ENCODE measurements at places on chromosomes 11 and 22. TPM values are rescaled to one million over a fixed set of nuclear protein-coding genes. Genes with fewer than 3 reads are reported as not detected.
A peak's percentile ranks its signal among the peaks of the same experiment; 100 is the strongest.

GRCh38 chr11:116544721-116545120, 228.1 kb downstream of the BUD13 start:
- H3K27me3 ChIP-seq = peaks cover 25% of the 10 kb centered on the region
- DNase-seq = no peak

GRCh38 chr22:35085621-35086020, 19.7 kb downstream of the ISX start:
- peaks cover 7% of the 10 kb centered on the region for H3K27me3 ChIP-seq
- no peak overlapping the region for H3K27ac ChIP-seq
- H3K4me1 ChIP-seq = no peaks in the 10 kb centered on the region
- no peak overlapping the region for H3K4me3 ChIP-seq
- peaks cover 2% of the 10 kb centered on the region for H3K36me3 ChIP-seq
- DNase-seq = no peak

RIBC2 gene
- total RNA-seq = 2.5 TPM

FDXACB1 gene
- total RNA-seq = 2.9 TPM

DNA sequence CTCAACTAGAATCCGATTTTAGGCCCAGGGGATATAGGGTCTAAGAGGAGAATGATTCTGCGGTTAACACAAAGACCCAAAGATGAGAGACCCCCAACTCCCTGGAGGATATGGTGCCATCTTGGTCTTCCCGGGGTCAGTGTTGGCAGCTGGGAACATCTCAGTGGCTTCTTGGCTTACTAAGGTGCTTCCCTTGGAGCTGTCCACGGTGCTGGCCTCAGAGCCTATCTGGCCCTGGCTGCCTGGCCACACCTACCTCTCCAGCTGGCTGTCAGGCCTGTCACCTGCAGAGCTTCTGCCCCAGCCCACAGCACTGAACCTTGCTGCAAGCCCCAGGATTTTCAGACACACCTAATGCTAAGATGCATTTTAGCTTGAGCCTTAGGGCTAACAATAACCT, 70.7 kb upstream of the THY1 start:
- peaks cover 68% of the 10 kb centered on the region for H3K27me3 ChIP-seq
- DNase-seq = peak; percentile 79
- no peaks in the 10 kb centered on the region for H3K4me1 ChIP-seq
- H3K27ac ChIP-seq = no peak overlapping the region

VPREB1 gene
- total RNA-seq = not detected

OR10S1 gene
- total RNA-seq = not detected

- H3K36me3 ChIP-seq = peaks cover 6% of the 10 kb centered on the region
- H3K27ac ChIP-seq = peak overlapping the region; percentile 58
- no peak overlapping the region for H3K4me3 ChIP-seq
Measured at GRCh38 chr11:117171404-117172061, 7.0 kb upstream of the SIDT2 start.

DNA sequence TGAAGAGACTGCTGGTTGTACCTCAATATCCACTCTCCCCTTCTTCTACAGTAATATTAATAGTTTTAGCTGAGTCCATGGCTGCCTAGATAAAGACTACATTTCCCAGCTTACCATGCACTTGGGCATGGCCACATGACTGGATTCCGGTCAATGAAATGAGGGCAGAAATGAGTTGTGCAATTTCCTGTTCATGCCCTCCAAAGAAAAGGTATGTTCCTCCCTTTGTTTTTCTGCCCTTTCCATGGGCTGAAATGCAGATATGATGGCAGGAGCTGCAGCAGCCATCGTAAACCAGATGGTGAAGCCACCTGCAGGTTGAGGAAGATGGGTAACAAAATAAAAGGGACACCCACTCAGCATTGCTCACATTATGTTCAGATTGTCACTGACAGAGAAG, 15.3 kb upstream of the ELFN2 start:
- H3K36me3 ChIP-seq = no peaks in the 10 kb centered on the region
- DNase-seq = no peak
- H3K27me3 ChIP-seq = peaks cover 46% of the 10 kb centered on the region
- no peak overlapping the region for H3K27ac ChIP-seq

DNA sequence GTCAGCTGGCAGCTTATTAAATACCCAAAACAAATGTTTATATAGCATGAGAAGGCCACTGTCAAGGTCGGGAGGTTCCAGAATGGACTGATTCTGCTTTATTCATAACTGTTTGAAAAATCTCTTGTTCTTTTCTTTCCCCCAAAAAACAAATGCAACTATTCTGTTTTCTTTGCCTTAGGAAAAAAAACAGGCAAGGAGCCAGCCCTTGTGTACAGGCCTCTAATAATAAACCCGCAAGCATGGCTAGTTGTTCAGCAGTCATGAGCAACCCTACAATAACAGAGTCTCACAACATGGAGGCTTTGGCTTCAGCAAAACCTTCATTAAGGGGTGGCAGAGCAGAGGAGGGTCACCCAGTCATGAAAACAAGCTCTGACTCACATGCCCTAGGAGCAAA, 191.7 kb downstream of the KIRREL3 start:
- peak overlapping the region; percentile 78 for H3K27ac ChIP-seq
- DNase-seq = no peak
- H3K4me1 ChIP-seq = peaks cover 28% of the 10 kb centered on the region
- no peak overlapping the region for H3K4me3 ChIP-seq

DNA sequence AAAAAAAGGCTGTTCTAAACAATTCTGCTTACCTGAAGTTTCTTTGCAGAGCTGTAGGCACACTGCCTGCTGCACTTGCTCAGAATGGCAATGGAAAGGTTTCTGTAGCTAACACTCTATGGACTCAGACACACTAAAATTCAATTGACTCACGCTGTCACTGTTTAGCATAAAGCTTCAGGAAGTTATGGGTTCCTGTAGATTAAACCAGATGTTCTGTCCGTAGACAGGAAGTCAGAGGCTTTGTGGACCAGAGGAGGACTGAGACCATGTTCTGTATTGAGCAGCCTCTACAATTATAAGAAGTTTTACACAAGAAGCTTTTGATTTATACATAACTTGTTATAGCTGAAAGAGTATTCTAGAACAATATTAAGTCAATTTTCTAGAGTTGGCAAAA, 70.4 kb downstream of the GLYATL1 start:
- H3K36me3 ChIP-seq = no peaks in the 10 kb centered on the region
- DNase-seq = no peak
- H3K27ac ChIP-seq = no peak overlapping the region
- H3K27me3 ChIP-seq = peaks cover 94% of the 10 kb centered on the region
